Bone marrow (tissue), 2 donors: ENCODE measurements at places on chromosomes 16 and 17.
A peak's percentile ranks its signal among the peaks of the same experiment; 100 is the strongest.

DNA sequence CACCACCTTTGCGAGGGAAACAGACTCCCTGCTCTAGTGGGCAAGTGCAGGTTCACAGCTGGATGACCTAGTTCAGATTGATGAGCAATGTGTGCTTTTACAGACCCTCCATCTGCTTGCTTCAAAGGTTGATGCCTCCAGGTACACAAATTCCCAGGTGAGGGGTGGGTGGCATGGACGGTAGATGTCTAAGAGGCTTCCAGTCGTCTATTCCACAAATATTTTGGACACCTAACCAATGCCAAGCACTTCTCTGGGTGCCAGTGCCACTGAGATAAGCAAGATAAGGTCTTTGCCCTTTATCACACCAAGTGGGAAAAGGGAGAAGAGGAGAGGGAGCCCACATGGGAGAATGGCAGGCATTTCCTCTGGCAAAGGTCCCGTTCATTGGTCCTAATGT, 316.6 kb upstream of the CDH5 start:
- no peak for DNase-seq

DNA sequence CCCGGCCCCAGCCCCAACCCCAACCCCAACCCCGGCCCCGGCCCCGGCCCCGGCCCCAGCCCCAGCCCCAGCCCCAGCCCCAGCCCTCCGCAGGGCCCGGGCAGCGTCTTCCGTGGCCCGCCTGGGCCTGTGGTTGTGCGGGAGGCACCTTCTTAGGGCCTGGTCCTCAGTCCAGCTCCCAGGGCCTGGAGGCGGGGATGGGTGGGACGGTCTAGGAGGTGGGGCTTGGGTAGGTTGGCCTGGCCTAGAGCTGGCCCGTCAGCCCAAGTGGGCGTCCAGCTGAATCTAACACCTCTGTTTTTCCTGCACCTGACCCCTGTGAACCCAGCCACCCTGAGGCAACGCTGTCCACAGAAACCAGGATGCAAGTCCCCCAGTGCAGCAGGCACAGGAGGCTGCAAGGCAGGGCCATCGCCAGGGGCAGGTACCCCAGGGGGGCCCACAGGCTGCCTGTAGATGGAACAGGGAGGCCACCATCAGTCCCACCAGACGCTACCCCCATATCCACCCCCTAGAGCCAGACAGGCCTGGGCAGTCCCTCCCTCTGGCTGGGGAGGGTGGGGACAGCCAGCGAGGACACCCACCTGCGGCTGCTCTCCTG, 8.8 kb downstream of the MSLN start:
- DNase-seq, result no peak

DNA sequence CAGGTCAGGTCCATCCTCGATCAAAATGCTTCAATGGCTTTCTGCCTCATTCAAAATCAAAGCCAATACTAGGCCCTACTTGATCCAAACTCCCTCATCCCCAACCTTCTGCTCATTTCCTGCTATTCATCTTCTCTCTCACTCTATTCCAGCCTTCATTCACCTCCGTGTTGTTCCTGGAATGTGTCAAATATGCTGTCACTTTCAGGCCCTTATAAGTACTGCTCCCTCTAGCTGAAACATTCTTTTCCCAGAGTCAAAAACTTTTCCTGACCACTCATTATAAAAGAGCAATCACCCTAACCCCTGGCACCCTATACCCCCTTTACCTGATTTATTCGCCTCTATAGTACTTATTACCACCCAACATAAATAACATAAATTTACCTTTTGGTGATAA, 303.7 kb upstream of the PMFBP1 start:
- no peak for DNase-seq

GRCh38 chr16:89065458-89065822, 28.2 kb upstream of the ACSF3 start:
- DNase-seq, result no peak

DNA sequence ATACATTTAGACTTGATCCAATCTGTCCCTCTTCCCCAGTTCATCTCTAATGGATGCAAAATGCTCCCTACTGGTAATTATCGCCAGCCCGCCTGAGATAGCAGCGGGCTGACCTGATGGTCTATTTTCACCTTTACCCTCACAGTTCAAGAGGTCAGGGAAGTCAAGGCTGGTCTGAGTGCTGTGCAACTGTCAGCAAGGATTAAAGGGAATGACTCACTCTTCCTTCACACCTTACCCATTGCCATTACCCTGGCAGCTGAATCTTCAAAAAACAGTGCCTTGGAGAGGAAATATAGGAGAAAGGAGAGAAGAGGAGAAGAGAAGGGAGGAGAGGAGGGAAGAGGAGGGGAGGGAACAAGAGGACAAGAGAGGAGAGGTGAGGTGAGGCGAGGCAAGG, 36.3 kb downstream of the GRB7 start:
- no peak for DNase-seq

GRCh38 chr17:56995766-56996165, 17.8 kb downstream of the SCPEP1 start:
- no peak for DNase-seq

DNA sequence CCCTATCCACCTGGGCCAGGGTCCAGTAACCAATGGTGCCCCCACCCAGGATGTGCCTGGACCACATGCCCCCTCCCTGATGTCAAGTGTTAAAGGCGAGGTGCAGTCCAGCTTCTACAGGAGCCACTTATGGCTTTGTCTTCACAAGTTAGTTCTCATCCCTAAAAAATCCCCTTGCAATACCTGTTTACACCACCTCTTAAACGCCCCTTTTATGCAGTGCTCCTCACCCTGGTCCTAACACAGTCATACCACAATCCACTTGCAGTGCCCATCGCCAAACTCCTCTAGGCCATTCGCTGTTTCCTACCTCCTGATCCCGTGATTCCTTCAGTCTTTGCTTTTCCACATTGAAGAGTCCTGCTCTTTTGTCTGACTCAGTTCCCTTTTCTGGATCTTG, 7.1 kb downstream of the GLYR1 start:
- DNase-seq, result no peak

DNA sequence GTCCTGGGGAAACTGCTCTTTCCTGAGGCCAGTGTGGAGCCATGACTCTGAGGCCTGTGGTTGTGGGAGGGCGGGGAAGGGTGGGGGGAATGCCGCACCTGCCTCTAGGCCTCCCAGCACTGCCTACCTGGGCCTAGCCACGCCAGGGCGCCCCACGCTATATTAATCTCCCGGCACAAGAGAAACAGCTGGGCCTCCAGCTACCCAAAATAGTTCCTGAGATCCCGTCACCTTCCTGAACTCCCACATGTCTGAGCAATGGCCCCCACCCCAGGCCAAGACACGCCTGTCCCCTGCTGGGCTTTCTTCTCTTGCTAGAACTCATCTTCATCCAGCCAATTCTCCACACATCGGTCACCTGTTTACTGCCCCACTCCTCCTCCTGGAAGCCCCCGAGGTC, 13.0 kb upstream of the MTSS2 start:
- DNase-seq, result no peak

GRCh38 chr17:15236281-15237105, 28.6 kb downstream of the PMP22 start:
- no peak for DNase-seq

DNA sequence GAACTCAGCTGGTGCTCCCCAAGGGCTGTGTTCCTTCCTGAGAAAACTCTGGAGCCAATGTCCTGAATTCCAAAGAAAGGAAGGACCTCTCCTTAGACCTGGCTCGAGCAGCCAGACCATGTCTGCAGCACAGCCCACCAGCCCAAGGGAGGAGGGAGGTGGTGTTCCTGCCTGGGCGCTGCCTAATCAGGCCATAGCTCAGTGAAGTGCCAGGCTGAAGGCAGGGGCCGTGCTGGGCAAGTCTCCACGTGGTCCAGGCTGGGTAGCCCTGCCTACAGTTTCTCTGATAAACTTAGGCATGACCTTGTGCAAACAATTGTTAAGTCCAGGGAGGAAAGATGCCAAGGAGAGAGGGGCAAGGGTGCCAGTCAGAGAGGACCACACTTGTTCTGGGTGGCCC, 76.8 kb downstream of the MPRIP start:
- no peak for DNase-seq

- DNase-seq, result no peak
Observed at GRCh38 chr16:25138130-25138529, 26.6 kb downstream of the LCMT1 start.

- DNase-seq, result no peak
Observed at GRCh38 chr16:65822148-65822547, 544.3 kb upstream of the CDH5 start.

GRCh38 chr16:64240586-64240985, 881.3 kb downstream of the CDH11 start:
- no peak for DNase-seq

GRCh38 chr17:2475056-2475455, 36.6 kb downstream of the METTL16 start:
- DNase-seq, result no peak

- no peak for DNase-seq
Observed at GRCh38 chr16:1069154-1069553, 3.4 kb upstream of the SSTR5 start.

GRCh38 chr17:19785854-19786253, 37.8 kb upstream of the ALDH3A1 start:
- DNase-seq, result no peak

GRCh38 chr17:82236142-82236971, 7.5 kb downstream of the SLC16A3 start:
- peak; percentile 56 for DNase-seq

DNA sequence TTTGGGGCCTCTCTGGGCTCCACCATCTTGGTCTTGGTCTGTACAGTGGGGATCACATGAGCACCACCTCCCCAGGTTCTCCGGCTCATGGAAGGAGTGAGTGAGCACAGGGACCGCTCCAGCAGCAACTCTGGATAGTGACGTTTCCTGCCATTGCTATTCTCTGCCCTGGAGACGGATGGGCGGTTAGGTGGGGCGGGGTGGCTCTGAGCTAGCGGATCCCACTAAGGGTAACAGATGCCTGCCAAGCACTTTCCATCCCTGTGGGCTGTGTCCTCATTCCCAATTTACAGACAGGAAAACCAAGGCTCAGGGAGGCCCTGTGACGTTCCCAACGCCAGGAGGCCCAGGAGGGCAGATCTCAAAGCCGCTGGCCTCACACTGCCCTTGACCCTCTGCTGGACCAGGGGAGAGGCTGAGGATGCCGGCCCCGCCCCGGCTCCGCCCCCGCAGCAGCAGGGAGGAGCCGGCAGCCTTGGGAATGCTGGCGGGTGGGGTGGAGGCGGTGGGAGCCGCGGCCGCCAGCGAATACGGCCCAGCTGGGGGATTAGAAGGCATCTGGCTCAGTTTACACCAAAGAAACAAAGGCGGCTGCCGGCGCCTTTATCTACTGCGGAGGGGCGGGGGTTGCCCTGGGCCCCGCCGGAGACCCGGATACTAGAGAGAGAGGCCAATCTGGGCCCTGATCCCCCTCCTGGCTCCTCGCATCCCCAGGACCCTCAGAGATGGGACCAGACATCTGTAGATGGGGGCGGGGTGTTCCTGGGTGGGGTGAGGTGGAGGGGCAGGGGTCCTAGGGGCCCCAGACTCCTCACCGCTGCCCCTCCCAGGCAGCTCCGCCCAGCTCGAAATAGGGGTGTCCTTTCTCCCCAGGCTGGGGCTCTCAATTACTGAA, 122.3 kb upstream of the CIBAR2 start:
- DNase-seq, result no peak

DNA sequence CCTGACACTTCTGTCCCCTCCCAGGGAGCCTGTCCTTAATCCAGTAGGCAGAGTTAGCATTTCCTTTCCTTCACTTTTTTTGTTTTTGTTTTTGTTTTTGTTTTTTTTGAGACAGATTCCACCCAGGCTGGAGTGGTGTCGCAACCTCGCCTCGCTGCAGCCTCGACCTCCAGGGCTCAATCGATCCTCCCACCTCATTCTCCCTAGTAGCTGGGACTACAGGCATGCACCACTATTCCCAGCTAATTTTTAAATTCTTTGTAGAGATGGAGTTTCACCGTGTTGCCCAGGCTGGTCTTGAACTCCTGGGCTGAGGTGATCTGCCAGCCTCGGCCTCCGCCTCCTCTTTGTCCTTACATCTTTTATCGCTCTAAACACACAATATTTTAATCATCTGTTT, 4.0 kb downstream of the NHERF1 start:
- no peak for DNase-seq

DNA sequence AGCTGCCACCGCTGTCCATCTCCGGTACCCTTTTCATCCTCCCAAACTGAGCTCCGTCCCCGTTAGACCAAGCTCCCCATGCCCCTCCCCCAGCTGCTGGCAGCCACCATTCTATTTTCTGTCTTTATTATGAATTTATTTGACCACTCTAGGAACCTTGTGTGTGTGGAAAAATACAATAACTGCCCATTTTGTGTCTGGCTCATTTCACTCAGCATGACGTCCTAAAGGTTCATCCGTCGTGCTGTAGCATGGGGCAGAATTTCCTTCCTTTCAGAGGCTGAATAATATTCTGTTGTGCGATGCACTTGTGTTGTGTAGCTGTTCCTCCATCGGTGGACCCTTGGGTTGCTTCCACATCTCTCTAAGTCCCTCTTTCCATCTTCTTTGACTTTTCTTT, 263.1 kb downstream of the SEC14L1 start:
- DNase-seq, result no peak

DNA sequence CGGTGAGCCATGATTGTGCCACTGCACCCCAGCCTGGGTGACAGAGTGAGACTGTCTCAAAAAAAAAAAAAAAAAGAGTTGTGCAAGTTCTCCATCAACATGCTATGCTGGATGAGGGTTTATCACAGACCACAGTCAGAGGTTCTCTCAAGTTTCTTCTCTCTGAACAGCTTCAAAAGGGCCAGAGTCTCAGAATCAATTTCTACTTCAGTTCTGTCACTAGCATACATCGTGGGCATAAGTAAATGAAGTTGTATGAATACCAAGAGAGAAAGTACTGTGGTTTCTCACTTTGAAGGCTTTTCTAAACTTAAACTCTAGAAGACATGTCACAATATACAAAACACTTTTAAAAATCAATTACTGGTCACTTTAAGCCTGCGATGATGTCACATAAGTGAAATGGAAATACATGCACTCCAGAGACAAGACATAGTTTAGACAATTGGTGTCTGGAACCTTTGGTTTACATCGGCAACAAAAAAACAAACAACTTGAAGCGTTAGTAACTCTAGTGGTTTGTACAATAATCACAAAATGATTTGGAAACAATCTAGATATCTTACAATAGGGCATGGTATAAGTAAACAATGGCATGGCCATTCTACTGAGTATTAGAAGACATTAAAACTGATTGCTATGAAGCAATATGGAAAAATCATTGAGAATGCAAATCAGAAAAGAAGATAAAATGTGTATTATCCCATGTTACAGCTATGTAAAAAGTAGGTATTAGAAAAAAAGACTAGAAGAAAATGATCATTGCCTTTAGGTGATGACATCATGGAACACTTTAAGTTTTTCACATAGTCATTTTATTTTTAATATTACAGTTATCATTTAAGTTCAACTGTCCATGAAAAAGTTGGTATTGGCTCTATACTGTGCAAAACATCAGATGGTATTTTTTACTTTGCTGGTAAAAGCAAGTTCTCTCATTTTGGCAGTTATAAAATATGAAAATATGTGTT, 232.3 kb downstream of the ZFHX3 start:
- no peak for DNase-seq
